ENCODE measurements at places on chromosomes 3 and 15. TPM values are rescaled to one million over a fixed set of nuclear protein-coding genes. Genes with fewer than 3 reads are reported as not detected.

FANCD2 gene
- total RNA-seq, result 0.65 TPM

APBA2 gene
- total RNA-seq, result 0.28 TPM

CACNA1D gene
- 8.0 TPM for total RNA-seq

FRMD5 gene
- total RNA-seq, result not detected

PYGO1 gene
- 0.18 TPM for total RNA-seq

CPB1 gene
- total RNA-seq, result 9.3 TPM

C15orf40 gene
- total RNA-seq, result 11.0 TPM

SOX2 gene
- total RNA-seq, result 0.23 TPM

TRIM59 gene
- 0.25 TPM for total RNA-seq

CLSTN2 gene
- 1.9 TPM for total RNA-seq

TTC21A gene
- 2.3 TPM for total RNA-seq

GRM7 gene
- total RNA-seq, result 0.08 TPM

MNS1 gene
- total RNA-seq, result 0.20 TPM
